Caco-2 (cell line): ENCODE measurements at places on chromosomes 12 and 14. TPM values are rescaled to one million over a fixed set of nuclear protein-coding genes. Genes with fewer than 3 reads are reported as not detected.
A peak's percentile ranks its signal among the peaks of the same experiment; 100 is the strongest.

The SMOC1 gene
- total RNA-seq: 0.12 and 0.14 TPM in 2 replicates

The DIO3 gene
- total RNA-seq: 0.41 and 0.53 TPM in 2 replicates

The INHBC gene
- total RNA-seq: not detected in 2 replicates

The G2E3 gene
- total RNA-seq: 23.0 and 25.1 TPM in 2 replicates

The GPR137C gene
- 1.9 and 2.9 TPM in 2 replicates for total RNA-seq

DNA sequence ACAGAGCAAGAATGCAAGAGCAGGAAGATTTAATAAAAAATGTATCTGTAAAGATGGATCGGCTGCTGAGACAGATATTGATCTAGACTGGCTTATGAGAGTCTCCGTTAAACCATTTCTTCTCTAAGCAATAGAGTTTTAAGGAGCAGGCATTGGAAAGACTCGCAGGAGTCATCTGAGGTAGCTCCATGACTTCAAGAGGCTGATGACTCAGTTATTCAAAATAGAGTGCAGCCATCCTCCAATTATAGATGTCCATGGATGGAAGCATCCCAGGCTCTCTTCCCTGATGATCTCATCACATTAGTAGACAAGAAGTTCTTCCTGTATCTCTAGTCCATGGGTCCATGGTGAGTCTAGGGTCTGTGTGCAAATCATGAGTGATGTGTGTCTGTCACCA lies 638.3 kb upstream of the TMEM132C start:
- DNase-seq: no peak

DNA sequence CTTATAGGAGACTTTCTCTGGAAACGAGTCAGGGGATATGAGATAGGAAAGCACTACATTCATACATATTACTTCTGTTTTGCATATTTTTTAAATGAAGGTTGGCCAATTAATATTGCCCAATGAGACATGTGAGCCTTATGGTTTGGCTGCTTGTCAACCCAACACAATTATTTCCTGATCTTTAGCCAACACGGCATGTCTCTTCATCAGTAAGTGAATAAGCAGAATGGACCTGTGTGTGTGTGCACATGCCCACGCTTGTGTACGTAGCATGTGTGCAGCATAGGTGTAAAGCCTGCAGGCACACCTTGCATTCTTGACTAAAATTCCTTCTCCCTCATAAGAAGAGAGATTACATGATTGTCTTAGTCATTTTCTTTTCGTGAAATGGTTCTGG lies 88.3 kb downstream of the STON2 start:
- DNase-seq: no peak

DNA sequence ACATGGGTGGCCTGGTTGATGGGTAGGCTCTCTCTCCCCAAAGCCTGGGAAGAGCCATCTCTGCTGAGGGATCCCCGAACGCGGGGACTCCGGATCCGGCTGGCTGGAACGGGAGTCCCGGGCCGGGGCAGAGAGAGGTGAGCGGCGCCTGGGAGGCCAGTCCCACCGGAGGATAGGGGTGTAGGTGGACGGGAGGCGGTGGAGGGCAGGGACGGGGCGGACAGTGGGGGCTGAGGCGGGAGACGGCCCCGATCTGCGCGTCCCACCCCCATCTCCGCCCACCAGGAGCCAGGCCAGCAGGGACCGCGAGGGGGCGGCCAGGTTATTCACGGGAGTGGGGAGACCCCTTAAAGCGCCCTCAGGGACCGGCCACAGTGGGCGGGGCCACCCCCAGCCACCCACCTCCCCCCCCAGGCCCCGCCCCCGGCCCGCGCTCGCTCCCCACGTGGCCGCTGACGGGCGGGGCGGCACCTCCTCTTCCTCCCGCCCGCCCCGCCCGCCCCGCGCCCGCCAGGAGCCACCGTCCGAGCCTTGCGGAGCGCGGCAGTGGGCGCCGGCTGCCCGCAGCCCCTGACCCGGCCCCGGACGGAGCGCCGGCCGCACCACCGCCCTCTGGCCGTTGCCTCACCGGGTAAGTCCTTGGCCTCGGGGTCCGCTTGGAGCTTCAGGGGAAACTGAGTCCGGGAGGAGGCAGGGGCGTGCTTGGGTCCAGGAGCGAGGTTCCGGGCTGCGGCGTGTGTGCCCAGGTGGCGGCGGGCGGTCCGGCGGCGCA lies at the start of gene INF2:
TSS of gene INF2 (plus strand) at position 510 of the 772 bp plus-strand sequence. CDS start 11,748 bp downstream, outside the sequence.
- DNase-seq: peak; percentile 84

DNA sequence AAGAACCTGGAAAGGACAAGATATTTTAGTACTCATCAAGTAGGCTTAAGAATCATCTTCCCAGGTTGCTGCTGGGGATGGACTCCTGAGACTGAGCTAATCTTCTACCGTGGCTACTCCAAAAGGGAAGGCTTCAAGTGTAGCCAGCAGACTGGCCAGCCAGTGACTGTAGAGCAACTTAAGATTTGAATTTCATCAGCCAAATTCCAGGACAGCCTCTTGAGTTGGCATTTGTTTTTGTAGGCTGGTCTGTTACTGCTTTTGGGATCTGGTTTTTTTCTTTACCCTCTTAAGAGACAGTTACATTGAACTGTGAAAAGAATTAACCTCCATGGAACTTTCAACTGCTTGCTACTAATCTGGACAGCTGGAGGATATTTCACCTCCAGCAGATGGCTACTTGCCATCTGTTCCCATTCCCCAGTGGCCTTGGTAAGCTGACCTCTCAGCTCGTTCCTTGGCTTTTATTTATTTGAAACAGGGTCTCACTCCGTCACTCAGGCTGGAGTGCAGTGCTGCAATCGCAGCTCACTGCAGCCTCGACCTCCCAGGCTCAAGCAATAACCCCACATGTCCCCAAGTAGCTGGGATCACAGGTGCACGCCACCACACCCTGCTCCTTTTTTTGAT lies 20.7 kb downstream of the VTI1B start:
- DNase-seq: no peak

DNA sequence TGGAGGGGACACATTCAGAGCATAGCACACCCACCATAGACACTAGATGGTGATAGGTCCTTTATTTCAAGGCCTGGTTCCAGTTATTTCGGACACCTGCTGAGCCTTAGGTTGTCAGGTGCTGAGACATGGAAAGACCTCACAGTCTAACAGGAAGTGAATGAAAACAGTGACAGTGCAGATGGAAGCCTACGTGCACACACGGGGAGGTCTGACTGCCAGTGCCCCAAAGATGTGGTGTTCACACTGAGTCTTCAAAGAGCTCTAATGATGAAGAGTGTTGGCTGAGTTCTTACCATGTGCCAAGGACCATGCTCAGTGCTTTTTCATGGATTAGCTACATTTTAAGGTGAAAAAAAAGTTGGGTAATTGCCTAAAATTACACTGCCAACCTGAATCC lies 46.6 kb downstream of the CKB start:
- DNase-seq: no peak
